Large intestine (tissue), 12 donors: ENCODE measurements at places on chromosomes 5 and 9.

DNA sequence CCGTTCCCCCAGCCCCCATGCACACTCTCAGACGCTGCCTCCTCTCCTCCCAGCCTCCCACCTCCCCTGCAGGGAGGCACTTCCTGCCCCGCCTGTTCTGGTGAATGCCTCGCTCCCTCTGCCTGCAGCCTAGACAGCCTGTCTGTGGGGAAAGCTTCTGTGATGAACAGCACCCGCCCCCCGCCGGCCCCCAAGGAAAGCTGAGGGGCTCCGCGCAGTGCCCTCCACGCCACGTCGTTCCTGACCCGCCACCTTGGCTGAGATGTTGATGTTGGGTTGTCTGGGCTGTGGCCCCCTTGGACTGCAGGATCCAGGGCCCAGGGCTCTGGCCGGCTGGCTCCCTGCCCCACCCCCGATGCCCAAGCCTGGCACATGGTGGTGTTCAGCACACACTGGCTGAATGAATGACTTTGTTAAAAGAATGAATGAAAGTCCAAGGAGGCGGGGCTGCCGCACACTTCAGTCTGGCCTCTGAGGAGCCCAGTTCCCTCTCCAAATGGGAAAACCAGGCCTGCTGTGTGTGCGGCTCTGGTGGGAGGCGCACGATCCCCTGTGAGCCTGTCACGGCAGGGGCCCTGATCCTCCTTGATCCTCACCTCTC lies 2.1 kb upstream of the MYMK start:
- DNase-seq = no peak

- no peak for DNase-seq
Measured at GRCh38 chr9:98804083-98804482, 3.4 kb upstream of the GALNT12 start.

DNA sequence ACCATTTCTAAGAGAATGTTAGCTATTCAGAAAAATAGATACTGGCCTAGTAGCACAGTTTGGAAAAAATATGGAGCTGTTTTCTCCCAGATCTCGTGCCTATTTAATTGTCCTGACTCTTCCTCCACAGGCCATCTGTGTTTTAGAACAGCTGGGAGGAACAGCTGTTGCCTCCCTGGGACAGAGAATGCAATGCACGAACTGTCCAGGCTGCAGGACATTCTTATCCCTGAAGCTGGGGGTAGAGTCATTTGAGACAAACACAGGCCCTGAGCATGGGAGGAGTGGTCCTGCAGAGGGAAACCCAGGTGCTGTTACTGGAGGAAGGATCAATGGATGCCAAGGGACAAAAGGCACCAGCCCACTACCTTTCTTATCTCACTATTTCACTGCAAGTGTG lies 20.9 kb upstream of the SPARC start:
- DNase-seq = no peak

DNA sequence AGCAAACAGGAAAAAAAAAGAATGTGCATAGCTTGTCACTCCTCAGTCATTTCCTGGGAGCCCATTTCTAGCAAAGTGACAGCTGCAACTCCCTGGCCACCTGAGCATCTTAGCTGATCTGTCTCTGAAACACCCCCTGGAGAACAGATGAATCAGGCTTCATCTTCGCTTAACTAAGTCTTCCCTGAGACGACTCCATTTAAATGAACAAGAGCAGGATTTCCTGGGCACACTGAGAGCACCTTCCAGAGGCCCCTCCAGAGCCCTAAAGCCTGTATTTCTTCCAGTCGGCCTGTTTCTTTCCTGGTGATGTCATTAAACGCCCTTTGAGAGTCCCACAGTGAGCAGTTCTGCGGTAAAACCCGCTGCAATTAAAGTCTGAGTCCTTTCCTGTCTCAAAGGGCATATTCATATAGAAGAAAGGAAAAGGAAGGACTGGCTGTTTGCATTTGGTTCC lies 13.9 kb downstream of the TGFBI start:
- peak; percentile 89 for DNase-seq

DNA sequence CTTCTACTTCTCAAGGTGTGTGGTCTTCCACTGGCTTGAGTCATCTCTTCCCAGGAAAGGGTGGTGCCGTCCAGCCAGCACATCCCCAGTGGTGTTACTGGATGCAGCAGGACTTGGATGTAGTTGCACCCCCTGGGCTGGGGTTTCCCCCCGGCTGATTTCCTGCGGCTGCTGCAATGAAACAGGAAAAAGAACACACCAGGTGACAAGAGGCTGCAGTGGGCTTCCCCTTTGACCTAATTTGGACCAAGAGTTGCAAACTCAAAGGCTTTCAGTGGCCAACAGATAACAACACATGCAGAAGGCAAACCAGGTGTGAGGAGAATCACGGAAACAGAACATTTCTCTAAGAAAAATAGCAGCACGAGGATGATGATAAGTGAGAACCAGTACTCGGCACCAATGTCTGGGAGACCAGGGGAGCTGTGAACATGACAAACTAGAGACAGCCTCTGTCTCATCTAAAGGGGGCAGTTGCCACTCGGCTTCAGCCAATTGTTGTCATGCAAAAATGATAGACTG lies 83.7 kb downstream of the PDE6A start:
- DNase-seq = no peak

GRCh38 chr5:124054564-124054963 lies 542.6 kb downstream of the CSNK1G3 start:
- no peak for DNase-seq

DNA sequence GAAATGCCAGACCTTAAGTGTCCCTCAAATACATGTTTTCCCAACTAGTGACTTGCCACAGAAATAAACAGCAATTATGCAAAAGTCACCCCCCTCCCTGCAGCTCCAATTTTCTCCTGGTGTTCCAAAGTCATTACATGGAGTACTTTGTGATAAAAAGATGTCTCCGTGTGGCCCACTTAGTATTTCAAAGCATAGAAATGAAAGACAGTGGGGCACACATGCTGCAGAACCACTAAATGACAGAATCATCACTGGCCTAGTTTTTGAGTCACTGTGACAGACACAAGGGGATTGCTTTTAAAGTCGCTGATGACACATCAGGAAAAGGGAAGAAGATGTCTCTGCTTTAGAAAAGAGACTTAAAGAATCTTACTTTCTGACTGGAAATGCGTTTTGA lies 323.4 kb downstream of the PSAT1 start:
- DNase-seq = no peak

GRCh38 chr5:180287868-180288267 lies 4.0 kb downstream of the MAPK9 start:
- no peak for DNase-seq

DNA sequence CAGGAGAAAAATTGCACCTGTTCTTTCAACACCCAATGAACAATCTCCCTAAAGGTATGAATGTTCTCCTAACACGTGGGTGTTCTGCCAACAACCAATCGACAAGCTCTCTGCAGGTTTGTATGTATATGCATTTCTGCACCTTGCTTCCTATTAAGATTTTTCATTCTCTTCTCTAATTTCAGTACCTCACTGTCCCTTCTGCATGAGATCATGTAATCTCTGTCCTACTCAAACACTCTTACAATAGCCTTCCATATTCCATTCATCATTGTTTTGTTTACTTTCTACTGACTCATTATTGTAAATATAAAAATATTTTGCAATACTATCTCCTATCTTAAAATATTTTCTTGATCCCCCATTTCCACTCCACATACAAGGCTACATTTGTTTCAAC lies 382.0 kb downstream of the CDH12 start:
- DNase-seq = no peak

DNA sequence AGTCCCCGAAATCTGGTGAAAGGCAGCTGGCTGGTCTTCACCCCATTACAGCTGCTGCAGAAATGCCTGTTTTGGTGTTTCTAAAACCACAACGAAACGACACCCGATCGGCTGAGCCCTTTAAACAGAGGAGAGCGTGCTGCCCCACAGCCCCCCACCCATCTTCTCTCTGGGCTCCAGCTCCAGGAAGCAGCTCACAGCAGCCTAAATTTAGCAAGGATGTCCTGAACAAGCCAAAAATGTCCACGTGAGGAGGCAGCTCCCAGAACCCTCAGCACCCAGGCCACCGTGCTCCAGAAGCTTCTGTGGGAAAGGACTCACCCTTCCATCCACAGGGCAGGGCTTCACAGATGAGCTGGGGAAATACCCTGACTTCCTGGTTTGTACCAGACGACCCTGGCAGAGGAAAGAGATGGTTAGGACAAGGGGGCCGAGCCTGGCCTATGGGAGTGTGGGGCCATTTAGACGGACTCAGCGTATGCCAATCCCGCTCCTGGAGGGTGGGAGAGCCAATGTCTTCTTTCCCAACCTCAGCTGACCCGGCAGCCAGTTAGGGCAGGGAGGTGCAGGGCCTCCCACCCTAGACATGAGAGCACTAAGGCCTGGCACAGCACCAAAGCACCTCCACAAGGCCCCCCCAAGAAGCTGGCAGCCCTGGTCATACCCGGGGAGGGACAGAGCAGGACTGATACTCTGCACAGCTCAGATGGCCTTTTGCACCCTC lies 39.1 kb upstream of the SARDH start:
- DNase-seq = no peak

- no peak for DNase-seq
Measured at GRCh38 chr9:34139477-34140146, 13.1 kb upstream of the DCAF12 start.

DNA sequence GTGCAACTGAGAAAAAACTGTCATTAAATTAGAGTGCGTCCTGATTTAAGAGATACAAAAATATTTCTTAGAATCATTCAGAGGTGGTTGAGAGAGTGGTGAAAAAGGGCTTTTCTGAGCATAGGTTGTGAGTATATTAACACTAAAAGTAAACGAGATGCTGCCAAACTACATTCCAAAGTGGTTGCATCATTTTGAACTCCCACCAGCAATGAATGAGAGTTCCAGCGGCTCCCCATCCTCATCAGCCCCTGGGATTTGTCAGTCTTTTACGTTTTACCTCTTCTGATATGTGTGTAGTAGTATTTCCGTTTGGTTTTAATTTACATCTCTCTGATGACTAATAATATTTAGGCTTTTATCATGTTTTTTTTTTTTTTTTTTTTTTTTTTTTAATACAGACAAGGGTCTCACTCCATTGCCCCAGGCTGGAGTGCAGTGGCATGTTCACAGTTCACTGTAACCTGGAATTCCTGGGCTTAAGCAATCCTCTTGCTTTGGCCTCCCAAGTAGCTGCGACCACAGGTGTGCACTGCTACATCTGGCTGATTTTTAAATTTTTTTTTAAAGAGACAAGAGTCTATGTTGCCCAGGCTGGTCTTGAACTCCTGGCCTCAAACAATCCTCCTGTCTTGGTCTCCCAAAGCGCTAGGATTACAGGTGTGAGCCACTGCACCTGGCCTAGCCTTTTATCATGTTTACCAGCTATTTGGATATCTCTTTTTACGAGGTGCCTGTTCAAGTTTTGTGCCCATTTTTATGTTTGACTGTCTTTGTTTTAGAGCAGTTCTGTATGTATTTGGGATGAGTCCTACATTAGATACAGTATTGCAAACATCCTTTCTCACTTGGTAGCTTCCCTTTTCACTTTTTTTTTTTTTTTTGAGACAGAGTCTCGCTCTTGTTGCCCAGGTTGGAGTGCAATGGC lies 17.0 kb downstream of the PRRT1B start:
- DNase-seq = no peak

DNA sequence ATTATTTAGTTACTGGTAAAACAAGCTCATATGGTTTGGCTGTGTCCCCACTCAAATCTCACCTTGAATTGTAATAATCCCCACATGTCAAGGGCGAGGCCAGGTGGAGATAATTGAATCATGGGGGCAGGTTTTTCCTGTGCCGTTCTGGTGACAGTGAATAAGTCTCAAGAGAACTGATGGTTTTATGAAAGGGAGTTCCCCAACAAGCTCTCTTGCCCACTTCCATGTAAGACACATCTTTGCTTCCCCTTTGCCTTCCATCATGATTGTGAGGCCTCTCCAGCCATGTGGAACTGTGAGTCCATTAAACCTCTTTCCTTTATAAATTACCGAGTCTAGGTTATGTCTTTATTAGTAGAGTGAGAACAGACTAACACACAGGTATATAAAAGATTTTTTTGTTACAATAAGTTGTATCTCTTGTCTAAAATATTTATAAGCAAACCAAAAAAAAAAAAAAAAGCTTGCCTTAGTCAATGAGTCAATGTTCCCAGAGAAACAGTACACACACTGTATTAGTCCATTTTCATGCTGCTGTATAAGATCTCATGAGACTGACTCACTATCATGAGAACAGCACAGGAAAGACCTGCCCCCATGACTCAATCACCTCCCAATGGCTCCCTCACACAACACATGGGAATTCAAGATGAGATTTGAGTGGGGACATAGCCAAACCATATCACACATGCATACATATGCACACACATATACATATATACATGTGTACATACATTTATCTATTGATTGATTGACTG lies 138.3 kb downstream of the BASP1 start:
- no peak for DNase-seq

- no peak for DNase-seq
Measured at GRCh38 chr5:143044265-143044664, 274.1 kb downstream of the ARHGAP26 start.

DNA sequence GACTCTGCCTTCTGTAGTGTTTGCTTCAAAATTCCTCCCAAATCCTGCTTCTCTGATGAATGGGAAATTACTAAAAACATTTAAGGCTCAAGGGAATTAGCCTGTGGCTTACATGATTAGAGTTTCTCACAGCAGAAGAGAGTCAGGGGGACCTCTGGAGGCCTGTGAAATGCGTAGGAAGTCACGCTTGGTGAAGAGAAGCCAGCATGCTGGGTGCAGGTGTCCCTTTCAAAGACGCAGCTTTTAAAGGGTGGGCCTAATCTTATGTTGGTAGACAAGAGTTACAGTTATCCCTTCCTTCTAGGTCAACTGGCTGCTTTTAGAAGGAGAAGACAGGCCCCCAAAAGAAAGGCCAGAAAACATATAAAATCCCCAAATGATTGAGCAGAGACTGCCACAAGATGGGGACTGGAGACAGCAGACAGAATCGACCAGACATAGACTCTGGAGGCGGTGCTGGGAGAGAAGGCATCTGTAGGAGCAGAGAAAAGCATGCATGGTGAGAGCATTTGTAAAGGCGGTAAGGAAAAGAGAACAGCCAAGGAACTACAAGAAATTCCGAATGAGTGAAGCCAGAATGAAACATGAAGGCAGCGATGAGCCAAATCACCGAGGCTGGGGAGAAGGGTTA lies 42.3 kb downstream of the B4GALT1 start:
- DNase-seq = no peak
